Stimulated activated CD4-positive, alpha-beta T cell treated with anti-CD3 and anti-CD28 coated beads, Interleukin-4, amount 100 ng/mL, for 1 hour (primary cell): ENCODE measurements at places on chromosomes 2 and 18.

DNA sequence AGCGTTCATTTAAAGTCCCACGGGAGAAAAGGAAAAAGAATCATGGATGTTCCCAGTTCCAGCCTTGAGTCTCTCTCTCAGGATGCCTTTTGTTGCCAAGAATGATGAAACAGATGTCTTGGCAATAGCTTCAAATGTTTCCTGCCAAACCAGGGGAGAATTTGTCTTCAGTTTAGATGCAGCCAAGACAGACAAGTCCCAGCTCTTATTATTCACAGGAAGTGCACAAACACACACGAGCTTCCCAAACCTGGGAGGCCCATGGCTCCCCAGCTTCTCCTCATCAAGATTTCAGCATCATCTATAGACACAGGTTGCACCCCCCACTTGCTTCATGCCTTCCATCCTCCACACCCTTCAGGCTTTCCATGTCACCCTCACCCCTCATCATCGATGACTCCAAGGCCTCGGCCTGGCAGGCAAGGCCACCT, 45.9 kb downstream of the HS1BP3 start:
- DNase-seq = no peak

DNA sequence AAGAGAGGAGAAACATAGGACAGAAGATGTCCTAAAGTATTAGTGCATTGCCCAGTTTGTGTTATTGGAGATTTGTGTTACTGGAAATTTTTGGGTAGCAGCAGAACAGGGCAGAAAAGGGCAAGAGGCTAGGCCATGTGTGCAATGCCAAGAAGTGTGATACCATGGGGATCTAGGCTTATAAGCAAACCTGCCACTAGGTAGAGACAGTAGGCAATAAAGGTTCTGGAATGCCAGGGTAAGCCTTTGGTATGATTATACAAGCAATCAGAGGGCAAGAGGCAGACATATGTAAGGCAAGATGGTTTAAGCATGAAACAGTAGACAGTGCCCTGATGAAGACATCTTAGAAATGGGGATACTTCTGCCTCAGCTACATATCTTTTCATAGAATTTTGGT, 12.3 kb upstream of the CERS6 start:
- DNase-seq = no peak

- no peak for DNase-seq
Measured at GRCh38 chr18:51157215-51157614, 40.3 kb downstream of the MEX3C start.

DNA sequence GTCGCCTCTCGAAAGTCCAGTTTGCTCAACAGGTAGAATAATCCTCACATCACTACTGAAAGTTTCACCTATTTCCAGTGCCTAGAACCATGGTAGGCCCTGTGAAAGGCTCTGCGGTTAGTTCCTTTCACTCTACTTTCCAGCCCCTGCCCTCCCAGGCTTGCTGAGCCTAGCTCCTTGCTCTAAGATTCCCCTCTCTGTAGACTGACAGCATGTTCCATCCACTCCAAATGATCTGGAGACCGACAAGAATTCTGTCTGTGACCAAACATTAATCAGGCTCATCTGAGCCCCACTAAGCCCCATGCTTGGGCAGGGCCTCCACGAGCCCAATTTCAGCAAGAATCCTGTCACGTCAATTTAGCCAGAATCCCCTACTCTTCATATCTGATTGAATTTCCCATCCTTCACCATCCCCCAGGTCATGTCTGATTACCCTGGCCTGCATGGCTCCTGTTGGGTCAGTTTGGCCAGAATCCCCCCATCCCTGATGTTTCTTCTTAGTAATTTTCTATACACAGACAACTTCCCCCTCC, 307.0 kb downstream of the ALK start:
- no peak for DNase-seq

- DNase-seq = peak; percentile 34
Measured at GRCh38 chr2:234496055-234496834, 636 bp downstream of the ARL4C start.

GRCh38 chr2:182319556-182320505, 107.0 kb downstream of the PDE1A start:
- no peak for DNase-seq

DNA sequence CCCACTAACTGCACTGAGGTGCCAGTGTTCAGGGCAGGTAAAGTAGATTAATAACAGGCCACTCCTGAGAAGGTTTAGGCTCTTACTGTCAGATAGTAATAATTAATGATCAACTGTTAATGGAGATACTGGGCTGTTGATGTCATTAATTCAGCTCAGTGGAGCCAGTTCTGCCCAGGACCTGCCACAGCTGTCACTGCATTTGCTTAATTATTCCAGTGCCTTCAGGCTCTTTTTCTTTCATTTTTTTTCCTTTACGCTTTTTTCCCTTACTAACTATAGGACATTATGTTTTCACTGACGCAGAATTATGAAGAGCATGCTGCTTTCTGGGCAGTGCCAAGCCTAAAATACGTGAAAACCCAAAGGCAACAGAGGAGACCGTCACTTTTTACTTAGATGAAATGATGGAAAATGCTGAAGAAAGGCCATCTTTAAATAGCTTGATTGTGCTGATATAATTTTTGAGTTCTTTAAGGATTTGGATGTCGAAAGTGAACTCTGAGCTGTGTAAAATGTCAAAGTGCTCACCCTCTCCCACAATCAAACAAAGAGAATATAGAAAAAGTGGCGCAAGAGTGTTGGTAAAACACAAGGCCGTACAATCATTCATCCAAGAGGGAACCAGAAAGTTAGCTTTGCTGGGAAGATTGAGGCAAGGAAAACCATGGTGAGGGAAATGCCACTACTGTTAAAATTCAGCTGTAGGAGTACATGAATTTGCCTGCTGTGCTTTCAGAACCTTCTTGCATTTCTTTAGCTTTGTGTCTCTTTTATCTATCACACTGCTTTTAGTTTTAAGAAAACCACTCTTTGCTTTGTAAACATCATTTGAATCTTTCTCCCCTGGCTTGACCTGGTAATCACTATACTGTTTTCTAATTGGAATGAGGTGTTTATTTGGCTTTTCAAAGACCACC, 192.0 kb upstream of the ZEB2 start:
- no peak for DNase-seq

GRCh38 chr2:182933629-182934028, 67.2 kb upstream of the FRZB start:
- DNase-seq = no peak

DNA sequence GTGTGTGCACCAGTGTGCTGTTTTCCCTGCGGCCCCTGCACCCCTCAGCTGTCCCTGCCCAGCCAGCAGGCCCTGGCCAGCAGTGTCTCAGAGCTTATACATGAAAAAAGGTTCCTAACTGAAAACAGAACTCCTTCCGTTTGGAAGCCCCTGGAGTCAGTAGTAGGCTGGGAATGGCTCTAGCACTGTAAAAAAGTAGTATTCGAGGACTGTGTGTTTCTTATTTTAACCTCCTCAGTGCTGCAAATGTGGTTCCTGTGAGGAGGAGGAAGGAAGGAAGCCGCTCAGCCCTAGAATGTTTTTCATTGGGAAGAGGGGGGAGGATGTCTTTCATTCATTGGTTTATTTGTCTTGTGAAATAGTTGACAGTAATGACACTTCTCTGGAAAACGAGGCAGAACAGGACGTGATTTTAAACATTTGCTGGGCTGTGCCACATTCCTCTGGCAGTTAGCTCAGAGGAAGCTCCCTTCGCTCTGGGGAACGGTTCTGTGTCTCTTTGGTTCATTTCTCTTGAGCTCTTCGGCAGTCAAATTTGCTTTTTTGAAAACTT, 103.5 kb downstream of the SPTBN1 start:
- no peak for DNase-seq

DNA sequence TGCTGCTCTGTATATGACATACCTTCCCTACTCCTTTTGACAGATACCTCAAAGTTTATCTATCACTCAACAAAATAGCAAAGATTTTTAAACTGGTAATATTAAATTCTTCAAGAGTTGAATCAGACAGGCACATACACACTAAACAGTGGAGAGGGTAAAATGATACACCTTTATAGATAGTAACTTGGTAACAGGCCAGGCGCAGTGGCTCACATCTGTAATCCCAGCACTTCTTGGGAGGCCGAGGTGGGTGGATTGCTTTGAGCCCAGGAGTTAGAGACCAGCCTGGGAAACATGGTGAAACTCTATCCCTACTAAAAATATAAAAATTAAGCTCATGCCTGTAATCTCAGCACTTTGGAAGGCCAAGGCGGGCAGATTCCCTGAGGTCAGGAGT, 23.2 kb downstream of the ASXL2 start:
- no peak for DNase-seq

GRCh38 chr2:171479154-171479814, 43.0 kb upstream of the CYBRD1 start:
- DNase-seq = no peak

- no peak for DNase-seq
Measured at GRCh38 chr2:220601674-220602073, 970.4 kb downstream of the EPHA4 start.

- no peak for DNase-seq
Measured at GRCh38 chr2:163453920-163454319, 281.9 kb downstream of the FIGN start.

DNA sequence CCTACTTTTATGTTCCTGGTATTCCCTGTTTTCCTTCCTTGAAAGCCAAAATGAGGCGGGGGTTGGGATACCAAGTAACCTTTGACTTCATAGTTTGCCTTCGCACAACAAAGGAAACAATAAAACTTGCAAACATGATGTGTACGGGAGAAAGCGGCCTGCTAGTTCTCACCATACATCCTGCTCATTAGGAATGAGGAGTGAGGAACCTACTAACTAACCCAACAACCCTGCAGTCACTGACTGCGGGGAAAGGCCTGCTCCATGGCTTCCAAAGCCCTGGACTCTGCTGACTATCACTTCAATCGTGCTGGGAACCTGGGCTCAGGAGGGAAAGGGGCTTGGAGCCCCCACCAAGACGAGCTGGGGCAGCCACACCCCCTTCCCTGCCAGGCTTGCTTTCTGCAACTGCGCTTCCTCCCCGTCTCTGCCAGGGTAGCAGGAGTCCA, 24.2 kb downstream of the RPL31 start:
- no peak for DNase-seq

GRCh38 chr2:146852661-146853060, 992.2 kb upstream of the ACVR2A start:
- DNase-seq = no peak

DNA sequence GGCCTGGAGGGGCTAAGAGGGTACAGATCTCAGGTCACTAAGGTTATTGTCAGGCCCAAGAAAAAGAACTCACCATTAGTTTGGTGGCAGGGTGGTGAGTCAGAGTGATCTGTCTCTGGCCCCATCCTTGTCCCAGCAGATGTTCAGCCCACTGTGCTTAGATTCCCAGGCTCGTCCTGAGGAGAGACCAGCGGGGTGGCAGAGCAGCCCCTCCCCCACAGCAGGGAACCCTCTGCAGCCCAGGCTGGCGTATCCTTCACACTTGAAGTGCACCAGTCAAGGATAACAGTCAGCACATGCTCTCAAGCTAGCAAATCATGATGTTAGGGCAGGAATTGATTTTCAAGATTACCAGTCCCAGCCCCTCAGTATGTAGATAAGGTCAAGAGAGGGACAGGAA, 43.1 kb downstream of the TMEM185B start:
- DNase-seq = no peak

DNA sequence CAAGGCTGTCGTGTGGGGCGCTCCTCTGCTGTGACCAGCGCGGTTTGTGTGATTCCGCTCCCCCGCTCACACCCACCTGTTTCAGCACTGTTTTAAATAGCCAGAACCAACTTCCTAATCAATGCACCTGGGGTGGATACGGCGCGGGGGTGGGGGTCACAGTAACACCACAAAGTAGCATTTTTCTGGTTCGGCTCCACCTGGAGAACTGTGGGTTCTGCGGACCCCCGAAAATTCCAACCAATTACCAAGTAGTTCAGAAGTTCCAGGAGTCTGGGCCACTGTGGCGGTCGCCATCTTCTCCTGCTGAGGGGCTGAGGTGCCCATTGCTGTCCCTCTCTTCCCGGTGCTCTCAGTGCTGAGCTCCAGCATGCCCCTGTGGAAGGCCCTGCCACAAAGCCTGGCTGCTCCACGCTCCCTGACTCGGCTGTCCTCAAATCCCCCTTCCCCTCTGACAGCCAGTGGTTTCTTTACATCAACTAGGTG, 79.4 kb downstream of the GFPT1 start:
- no peak for DNase-seq

- no peak for DNase-seq
Measured at GRCh38 chr18:31931163-31931885, 11.6 kb downstream of the TRAPPC8 start.

DNA sequence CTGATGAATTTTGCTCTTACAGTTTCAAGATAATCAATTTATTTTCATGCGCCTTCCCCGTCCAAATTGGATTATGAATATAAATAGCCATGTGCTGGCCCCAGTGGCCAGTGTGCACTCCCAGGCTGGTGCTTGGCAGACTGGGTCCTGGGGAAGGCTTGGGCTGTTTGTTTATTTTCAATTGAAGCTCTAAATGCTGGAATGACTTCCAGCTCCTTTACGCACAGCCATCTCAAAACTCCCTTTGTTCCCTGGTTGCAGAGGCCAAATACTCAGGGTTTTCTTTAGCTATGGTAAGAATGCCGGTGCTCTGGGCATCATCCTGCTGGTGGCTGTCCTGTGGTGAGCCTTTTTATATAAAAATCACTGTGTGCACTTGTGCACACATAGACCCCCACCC, 131.5 kb downstream of the PRKCE start:
- DNase-seq = no peak

- DNase-seq = no peak
Measured at GRCh38 chr2:5352286-5352685, 339.9 kb upstream of the SOX11 start.

- DNase-seq = no peak
Measured at GRCh38 chr2:169265591-169265990, 96.7 kb downstream of the LRP2 start.

GRCh38 chr2:233531955-233532354, 34.6 kb downstream of the USP40 start:
- DNase-seq = no peak

GRCh38 chr2:217751952-217752351, 250.8 kb downstream of the TNS1 start:
- DNase-seq = no peak

GRCh38 chr2:883260-883802, 67.3 kb upstream of the SNTG2 start:
- DNase-seq = no peak

GRCh38 chr18:76391746-76392145, 103.3 kb downstream of the ZNF516 start:
- no peak for DNase-seq

DNA sequence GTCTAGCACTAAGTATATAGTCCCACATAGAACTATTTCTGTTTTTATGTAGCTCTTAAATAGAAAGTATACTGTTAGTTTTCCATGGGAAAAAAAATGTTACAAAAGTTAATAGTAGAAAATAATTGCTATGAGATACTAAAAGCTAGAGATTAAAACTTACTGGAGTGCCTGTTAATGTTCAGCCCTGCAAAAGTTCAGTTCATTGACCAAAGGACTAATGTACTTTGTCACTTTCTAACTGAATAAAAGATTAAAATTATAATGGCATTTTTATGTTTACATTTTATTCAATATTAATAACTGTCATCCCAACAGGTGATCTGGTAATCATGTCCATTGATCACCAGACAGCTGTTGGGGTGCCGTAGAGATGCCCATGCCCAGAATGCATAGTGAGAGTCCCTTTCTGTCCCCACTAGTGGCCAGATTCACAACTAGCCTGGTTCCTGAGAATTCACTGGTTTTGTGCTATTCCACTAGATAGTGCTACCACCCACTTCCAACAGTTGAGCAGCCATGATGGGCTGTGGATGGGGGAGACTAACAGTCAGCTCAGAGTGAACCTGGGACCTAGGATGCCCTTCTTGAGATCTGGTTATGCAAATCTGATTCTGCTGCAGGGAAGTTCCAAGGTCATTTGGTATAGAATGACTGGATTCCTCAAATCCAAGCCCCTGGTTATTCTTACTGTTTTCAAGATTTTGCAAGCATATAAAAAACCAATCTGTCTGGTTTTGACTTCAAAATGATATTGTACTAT, 57.8 kb downstream of the AFTPH start:
- DNase-seq = no peak

- DNase-seq = no peak
Measured at GRCh38 chr2:119263656-119264055, 40.0 kb downstream of the STEAP3 start.
